ENCODE measurements at places on chromosomes 2 and 18.

DNA sequence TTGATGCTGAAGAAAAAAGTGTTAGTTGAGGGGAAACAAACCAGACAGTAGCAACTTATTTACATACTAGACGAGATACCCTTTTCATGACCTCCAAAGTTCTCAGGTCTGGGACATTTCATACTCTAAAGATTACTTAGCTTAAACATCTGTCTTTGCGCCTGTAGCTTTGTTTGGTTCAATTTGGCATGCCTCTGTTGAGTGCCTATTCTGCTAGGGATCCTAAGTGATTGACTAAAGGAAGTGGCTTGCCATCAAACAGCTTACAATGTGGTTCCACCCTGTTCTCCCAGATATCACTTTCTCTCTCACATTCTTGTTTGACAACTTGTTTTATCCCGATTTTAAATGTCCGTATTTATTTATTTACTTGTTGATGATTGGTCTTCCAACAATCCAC, 488.8 kb downstream of the PARD3B start:
- DNase-seq: no peak

DNA sequence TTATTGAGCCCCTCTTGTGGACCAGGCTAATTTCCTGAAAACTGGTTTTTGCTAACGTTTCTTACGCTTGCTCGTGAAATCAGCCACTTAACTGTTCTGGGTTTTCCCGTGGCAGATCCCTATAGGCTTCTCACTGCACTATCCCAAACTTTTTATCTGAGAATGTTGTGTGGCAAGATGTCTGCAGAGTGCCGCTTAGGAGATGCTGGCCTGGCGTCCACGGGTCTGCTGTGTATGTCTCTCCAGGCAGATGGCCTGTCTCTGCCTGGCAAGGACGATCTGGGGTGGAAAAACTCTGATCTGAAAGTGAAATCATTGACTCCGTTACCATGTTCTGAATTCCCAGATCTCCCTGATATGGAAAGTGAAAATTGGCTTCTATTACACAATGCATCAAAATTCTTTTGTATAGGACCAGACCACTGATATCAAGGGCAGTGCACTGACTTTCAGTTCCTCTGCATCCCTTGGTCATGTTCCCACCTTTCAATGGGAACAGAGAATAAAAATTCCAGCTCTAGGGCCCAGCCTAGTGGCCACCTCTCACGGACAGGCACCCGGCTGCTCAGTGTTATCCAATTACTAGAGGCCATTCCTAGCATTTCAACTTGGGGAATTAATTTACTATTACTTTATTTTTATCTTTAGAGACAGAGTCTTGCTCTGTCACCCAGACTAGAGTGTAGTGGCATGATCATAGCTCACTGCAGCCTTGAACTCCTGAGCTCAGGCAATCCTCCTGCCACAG, 154.6 kb downstream of the ACOXL start:
- no peak for DNase-seq

DNA sequence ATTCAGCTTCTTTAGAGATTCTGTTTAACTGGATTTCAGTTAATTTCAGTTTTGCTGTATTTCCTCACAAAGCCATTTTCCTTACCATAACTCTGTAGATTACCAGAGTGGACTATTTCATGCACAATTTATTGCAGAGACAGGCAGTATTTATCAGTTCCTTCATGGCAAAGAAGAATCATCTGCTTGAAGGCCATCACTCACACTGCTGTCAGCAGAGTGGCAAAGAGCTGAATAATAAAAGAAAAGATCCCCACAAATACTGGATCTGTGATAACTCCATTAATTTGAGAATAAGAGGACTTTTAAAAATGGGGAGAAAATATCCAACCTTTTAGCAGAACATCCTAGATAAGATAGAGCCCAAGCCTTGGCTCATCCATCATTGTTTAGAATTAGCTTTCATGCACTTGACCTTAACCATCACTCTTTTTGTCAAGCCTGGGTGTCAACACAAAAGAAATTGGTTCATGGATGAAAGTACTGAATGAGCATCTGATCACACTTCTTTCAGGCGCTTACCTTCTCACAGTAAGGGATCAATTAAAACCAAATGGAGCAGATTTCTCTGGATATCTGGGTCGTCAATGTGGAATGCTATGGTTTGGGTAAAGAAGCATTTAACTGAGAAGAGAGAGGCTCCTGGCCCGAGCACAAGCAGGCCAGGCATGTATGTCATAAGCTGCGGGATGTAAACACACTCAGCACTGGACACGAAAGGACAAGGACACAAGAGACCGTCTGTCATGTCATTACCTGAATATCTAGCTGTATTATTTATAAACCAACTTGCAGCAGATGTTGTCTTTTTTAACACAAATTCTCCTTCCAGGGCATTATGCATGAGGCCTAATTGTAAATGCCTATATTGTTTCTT, 376.2 kb downstream of the ZNF521 start:
- no peak for DNase-seq

DNA sequence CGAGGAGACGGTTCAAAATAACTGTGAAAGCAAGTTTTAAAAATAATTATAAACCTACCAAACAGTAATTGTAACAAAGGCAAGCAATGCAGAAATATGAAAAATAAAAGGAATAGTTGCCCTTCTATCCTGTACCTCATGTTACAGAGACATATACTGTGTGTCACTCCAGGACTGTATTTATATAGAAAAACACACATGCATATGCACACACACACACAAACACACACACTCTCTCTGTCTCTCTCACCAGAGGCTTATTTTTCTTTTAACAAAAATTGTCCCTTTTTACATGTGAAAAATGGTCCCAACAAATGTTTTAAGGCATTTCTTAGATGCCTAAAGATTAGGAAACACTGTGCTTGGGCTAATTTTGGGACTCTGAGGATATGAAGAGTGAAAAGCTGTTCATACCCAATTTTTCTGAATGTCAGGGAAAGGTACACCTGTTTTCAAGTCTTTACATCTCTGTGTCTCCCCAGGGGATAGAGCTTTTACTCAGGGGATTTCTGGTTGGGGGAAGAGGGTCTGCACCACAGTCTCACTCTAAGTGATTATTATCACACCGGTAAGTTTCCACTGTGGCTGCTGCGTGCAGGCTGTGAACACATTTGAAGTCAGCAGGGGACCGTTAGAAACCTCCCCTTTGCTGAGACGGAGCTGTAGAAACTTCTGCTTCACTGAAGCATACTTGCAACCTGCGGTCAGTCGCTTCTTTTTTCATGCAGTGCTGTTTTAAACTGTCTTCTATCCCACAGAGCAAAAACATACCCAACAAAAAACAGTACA, 51.4 kb upstream of the SPAG16 start:
- no peak for DNase-seq

- no peak for DNase-seq
These were observed 1.3 kb upstream of the USP34 start for GRCh38 chr2:61471905-61472805.

DNA sequence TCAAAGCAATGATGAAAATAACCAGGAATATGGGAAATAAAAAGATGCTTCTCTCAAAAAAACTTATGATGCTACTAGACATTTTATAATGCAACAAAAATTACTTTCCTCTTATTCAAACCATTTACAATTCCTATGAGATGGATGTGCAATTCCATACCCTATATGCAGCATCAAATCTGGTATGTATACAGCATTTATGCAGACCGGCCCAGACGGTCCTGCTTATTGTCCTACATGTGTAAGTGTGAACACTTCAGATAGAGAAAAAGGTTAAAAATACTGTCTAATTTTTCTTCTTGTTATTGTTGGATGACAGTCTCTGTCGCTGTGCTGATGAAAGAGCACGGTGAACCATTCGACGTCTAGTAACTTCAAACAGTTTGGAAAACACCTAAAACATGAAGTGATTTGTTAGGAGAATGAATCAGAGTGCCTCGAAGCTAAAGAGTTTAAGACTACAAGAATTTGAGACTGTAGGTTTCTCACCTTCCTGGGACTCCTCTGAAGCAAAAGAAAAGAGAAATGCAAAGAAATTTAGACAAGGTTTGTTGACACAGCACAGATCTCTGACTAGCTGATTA, 80.8 kb downstream of the ATL2 start:
- no peak for DNase-seq

GRCh38 chr2:46226620-46227019, 70.6 kb upstream of the EPAS1 start:
- no peak for DNase-seq

DNA sequence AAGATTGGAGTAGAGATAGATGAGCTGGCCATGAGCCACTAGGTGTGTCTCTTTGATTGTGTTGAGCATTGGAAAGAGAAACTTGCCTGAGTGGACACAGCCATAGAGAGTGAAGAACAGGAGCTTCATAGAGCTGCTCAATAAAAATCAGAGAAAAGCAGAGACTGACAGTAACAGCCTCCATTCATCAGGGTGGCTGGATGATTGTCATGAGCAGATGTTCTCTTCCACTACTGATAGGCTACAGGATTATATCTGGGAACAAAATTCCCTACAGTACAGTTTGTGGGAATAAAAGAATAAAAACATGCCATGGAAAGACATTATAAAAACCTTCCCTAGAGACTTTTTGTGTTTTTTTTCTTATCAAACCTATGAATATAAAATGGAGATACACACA, 404.8 kb upstream of the ACVR2A start:
- no peak for DNase-seq

- DNase-seq: no peak
These were observed 301.3 kb upstream of the RBMS1 start for GRCh38 chr2:160794926-160795325.

GRCh38 chr2:234795272-234795920, 156.4 kb upstream of the SH3BP4 start:
- DNase-seq: no peak

- DNase-seq: no peak
These were observed 66.8 kb downstream of the ZNF236 start for GRCh38 chr18:76889091-76889699.
